ENCODE measurements at places on chromosomes 2 and 18.
A peak's percentile ranks its signal among the peaks of the same experiment; 100 is the strongest.

DNA sequence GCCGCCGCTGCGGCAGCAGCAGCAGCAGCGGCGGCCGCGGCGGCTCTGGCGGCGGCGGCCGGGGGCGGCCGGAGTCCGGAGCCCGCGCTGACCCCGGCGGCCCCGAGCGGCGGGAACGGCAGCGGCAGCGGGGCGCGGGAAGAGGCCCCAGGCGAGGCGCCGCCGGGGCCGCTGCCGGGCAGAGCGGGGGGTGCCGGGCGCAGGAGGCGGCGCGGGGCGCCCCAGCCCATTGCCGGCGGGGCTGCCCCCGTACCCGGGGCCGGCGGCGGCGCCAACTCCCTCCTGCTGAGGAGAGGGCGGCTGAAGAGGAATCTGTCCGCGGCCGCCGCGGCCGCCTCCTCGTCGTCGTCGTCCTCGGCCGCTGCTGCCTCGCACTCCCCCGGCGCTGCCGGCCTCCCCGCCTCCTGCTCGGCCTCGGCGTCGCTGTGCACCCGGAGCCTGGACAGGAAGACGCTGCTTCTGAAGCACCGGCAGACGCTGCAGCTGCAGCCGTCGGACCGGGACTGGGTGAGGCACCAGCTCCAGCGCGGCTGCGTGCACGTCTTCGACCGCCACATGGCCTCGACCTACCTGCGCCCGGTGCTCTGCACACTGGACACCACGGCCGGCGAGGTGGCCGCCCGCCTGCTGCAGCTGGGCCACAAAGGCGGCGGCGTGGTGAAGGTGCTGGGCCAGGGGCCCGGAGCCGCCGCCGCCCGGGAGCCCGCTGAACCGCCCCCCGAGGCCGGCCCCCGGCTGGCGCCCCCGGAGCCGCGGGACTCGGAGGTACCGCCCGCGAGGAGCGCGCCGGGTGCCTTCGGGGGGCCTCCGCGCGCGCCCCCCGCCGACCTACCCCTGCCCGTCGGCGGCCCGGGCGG is 646 bp downstream of the PHLPP1 start:
- peak; percentile 66 for DNase-seq

DNA sequence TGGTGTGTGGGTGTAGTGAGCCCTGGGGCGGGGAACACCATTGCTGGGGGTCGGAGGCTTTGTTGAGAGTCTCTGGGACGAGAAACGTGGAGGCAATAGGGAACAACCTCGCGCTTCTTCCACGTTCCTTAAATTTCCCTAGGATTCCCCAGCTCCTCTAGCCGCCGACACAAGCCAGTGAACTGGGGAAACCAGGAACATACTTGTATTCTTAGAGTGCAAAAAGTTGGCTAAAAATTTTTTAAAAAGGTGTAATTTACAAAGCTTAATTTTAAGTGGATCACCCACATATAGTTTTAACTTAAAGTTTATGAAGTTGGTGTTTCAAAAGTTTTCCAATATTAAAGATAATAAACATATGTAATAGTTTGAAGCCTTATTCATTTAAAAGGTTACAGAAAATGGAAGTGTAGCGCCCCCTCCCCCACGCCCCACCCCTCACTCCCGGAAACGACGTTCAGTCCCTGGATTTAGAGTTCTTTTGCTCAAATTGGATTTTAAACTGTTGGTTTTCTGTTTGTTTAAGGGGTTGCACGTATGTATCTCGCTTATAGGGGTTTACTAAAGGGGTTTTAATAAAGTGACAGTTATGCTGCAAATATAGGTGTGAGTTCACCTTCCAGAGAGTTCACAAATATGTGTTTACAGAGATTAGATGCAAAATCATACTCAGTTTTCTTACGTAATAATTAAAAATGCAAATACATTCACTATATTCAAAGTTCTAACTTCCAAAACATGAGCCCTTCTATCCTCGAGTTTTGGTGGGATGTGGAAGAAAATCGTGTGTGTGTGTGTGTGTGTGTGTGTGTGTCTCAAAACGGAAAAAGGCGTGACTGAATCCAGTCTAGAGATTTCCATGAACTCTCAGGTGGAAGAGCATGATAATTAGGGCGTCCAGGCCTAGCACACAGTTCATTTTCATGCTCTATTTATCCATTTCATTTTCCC is 872 bp downstream of the DSG2 start:
- DNase-seq, result no peak

GRCh38 chr2:1053786-1054185 is 103.1 kb downstream of the SNTG2 start:
- DNase-seq, result no peak

GRCh38 chr2:74499940-74500577 is 656 bp upstream of the LBX2 start:
- DNase-seq, result no peak

GRCh38 chr2:54897420-54898310 is 152.6 kb downstream of the RTN4 start:
- DNase-seq, result no peak

GRCh38 chr2:69932596-69932922 is 17.6 kb downstream of the MXD1 start:
- DNase-seq, result no peak

DNA sequence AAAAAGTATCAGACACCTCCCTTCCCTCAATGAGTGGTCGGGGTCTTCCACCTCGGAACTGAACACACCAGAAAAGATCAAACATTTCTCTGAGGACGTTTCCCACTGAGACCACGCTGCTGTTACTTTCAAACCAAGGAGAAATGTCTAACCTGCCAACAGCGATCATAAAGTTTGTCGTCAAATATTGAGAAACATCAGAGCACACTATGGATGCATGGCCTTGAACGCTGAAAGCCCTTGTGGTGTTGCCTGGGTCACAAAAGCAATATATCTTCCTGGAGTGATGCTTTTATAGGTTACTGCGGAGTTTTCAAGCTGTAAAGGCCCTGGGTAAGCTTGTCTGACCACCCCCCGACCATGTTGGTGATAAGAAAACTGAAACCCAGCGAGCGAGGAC is 70.2 kb upstream of the ID2 start:
- DNase-seq, result no peak

GRCh38 chr2:119741001-119741400 is 18.7 kb upstream of the PTPN4 start:
- DNase-seq, result no peak

GRCh38 chr2:240846873-240847595 is 21.6 kb upstream of the AGXT start:
- no peak for DNase-seq

DNA sequence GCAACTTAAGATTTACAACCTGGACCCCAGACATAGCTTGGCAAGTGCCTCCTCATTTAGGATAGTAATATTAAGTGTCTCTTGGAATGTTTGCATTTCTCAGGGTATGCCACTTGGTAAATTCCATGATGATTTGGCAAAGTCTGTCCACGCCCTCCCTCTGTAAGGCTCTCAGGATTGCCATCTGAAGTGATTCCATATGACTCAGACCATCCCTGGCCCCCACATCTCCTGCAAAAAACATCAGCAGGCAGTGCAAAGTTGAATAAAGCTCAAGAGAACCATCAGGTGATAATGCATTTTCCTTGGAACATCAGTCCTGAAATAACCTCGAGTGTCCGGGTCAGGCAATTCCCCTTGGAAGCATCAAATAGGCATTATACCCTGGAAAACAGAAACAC is 27.1 kb upstream of the PIEZO2 start:
- no peak for DNase-seq

DNA sequence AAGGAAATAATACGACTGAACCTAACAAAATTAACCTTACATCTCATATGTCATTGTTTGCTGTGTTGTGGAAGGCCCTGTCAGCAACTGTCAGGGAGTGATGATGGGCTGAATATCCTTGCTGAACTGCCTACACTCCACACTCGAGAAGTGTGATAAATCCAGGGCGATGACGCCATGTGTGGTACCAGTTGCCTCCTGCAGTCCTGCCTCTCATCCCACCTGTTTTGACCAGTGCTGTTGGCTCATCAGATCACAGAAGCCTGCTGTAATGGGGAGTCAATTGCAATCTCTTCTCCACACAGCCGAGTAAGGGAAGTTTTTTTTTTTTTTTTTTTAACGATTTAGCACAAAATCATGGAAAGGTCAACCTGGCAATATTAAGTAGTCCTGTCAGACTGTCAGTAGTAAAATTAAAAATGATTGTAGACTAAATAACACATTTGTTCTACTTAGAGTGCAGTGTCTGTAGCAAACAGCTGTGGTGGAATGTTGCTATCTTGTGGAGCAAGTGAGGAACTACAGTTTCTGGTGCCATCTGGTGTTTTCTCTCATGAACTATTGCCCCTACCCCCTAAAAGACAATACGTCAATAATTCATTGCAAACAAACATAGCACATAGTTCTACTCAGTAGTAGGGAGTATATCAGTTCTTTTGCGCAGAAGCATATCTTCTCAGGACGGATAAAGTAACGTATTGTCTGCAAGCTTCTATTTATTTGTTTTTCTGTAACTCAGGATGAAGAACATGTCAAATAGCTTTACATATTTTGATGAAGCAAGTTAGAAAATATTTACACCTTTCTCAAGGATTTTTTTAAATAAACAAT is 347.6 kb downstream of the CTNNA2 start:
- DNase-seq, result no peak

GRCh38 chr2:29236074-29236473 is 120.9 kb downstream of the CLIP4 start:
- no peak for DNase-seq

- DNase-seq, result no peak
Observed at GRCh38 chr2:50650403-50650810, 381.5 kb downstream of the NRXN1 start.

- no peak for DNase-seq
Observed at GRCh38 chr2:7071916-7072556, 154.8 kb downstream of the RNF144A start.

GRCh38 chr18:58640428-58640805 is 11.5 kb upstream of the ALPK2 start:
- no peak for DNase-seq

DNA sequence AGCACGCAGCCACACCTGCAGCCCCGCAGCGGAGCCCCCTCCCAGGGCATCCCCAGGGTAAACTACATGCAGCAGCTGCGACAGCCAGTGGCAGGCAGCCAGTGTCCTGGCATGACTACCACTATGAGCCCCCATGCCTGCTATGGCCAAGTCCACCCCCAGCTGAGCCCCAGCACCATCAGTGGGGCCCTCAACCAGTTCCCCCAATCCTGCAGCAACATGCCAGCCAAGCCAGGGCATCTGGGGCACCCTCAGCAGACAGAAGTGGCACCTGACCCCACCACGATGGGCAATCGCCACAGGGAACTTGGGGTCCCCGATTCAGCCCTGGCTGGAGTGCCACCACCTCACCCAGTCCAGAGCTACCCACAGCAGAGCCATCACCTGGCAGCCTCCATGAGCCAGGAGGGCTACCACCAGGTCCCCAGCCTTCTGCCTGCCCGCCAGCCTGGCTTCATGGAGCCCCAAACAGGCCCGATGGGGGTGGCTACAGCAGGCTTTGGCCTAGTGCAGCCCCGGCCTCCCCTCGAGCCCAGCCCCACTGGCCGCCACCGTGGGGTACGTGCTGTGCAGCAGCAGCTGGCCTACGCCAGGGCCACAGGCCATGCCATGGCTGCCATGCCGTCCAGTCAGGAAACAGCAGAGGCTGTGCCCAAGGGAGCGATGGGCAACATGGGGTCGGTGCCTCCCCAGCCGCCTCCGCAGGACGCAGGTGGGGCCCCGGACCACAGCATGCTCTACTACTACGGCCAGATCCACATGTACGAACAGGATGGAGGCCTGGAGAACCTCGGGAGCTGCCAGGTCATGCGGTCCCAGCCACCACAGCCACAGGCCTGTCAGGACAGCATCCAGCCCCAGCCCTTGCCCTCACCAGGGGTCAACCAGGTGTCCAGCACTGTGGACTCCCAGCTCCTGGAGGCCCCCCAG is 254.1 kb downstream of the GLI2 start:
- no peak for DNase-seq

- DNase-seq, result no peak
Observed at GRCh38 chr2:19786408-19787058, 115.2 kb downstream of the TTC32 start.

DNA sequence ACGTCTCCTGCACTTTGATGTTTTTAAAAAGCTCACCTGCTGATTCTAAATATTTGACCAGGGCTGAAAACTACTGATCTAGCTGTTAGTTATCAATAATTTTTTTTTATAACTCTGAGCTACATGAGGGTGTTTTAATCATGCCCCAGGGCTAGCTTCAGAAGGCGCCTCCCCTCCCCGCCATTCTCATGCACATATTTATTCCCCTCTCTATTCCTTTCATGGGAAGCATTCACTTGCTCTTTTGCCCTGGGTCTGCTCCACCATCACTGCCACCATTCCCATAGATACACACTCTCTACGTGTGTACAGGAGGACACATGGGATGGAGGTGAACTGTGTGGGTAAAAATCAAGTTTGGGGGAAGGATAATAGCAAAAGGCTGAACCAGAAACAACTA is 101.0 kb downstream of the PLA2R1 start:
- no peak for DNase-seq

DNA sequence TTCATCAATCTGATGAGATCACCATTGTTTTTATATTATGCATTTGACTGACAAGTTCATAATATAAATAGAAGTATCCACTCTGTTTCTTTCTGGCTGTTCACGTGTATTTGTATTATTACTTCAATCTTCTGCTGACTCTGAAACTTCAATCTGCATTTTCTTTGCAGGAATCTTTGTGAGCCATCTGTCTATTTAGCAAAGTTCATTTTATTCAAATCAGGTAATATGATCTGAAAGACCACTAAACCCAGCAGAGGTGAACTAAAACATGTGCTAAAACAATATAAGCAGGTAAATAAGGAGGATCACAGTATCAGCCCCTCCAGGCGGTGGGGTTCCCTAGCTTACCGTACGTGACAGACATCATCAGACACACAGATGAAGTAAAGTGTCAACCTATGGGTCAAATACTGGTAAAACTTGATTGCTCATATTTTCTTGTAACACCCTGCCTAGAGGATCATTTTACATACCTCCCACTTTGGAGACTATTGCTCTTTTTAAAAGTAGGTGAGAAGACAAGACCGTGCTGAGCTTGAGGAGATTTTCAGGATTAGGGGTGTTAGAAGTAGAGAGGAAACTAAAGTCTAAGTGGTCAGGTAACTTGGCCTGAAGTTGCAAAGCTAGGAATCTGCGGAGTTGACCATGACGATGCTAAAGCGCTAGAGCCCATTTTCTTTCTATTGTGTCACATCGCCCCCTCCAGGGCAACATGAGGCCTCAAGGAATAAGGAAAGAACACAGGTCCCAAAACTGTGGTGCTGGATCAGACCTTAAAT is 9.0 kb downstream of the DTNB start:
- peak; percentile 32 for DNase-seq

GRCh38 chr2:189364607-189365006 is 76.7 kb upstream of the WDR75 start:
- DNase-seq, result no peak
